Karpas-422 (cell line): ENCODE measurements at places on chromosomes 16 and 17. TPM values are rescaled to one million over a fixed set of nuclear protein-coding genes. Genes with fewer than 3 reads are reported as not detected.

MT1G gene
- not detected in 2 replicates for total RNA-seq

NECAB2 gene
- not detected in 2 replicates for total RNA-seq

KCNAB3 gene
- total RNA-seq: 5.6 and 10.0 TPM in 2 replicates

DOC2A gene
- total RNA-seq: not detected in 2 replicates

TMEM114 gene
- not detected in 2 replicates for total RNA-seq

MT4 gene
- not detected in 2 replicates for total RNA-seq

CACNB1 gene
- 9.1 and 13.6 TPM in 2 replicates for total RNA-seq

KRTAP1-1 gene
- total RNA-seq: not detected in 2 replicates

CD300H gene
- not detected in 2 replicates for total RNA-seq

GRCh38 chr17:45672301-45672700 lies 111.8 kb upstream of the CRHR1 start:
- DNase-seq: no peak
- no peak overlapping the region for H3K27ac ChIP-seq
- H3K36me3 ChIP-seq: no peaks in the 10 kb centered on the region
- H3K27me3 ChIP-seq: no peaks in the 10 kb centered on the region
- no peaks in the 10 kb centered on the region for H3K4me1 ChIP-seq
- H3K4me3 ChIP-seq: no peak overlapping the region

DNA sequence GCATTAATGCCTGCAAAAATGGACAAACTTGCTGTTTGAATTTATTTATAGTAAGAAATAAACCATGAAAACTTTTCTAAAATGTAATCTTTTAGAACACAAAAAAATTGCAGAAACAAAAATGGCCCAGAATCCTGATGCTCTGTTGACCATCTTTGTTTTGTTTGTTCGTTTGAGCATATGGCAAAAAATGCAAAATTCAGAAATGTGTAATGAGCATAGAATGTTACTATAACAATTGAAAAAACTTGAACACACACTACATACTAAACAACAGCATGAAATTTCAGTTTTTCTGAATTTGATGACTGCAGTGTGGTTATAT lies 1.1 kb upstream of the KPNA2 start:
- no peak overlapping the region for H3K27ac ChIP-seq
- DNase-seq: no peak
- H3K36me3 ChIP-seq: peaks cover 30% of the 10 kb centered on the region

- H3K4me1 ChIP-seq: no peaks in the 10 kb centered on the region
- no peak overlapping the region for H3K27ac ChIP-seq
- H3K36me3 ChIP-seq: peaks cover 62% of the 10 kb centered on the region
- no peaks in the 10 kb centered on the region for H3K27me3 ChIP-seq
- DNase-seq: no peak
- H3K4me3 ChIP-seq: no peak overlapping the region
These were observed 17.4 kb downstream of the IST1 start for GRCh38 chr16:71912534-71913275.

DNA sequence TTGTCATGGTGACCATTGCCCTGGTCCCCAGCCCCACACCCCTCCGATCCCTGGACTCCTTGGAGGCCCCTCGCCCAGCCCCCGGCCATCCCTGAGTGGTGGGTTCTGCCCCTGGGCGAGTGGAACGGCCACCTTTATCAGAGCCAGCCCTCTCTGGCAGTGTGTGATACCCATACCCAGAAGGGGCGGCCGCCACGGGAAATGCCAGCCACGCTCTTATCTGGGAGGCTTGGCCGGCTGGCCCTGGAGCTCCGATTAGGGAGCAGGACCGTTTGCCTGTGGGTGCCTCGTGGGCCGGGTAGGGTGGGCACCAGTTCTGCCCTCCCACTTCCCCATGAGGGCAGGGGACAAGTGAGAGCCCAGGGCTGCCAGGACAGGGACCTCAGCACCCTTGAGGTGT lies 58.3 kb upstream of the ZC3H18 start:
- H3K4me1 ChIP-seq: no peaks in the 10 kb centered on the region
- no peak overlapping the region for H3K4me3 ChIP-seq
- no peak for DNase-seq
- H3K36me3 ChIP-seq: no peaks in the 10 kb centered on the region
- no peak overlapping the region for H3K27ac ChIP-seq

GRCh38 chr16:17696616-17697015 lies 225.9 kb upstream of the XYLT1 start:
- no peaks in the 10 kb centered on the region for H3K27me3 ChIP-seq
- H3K4me1 ChIP-seq: no peaks in the 10 kb centered on the region
- H3K4me3 ChIP-seq: no peak overlapping the region
- DNase-seq: no peak

DNA sequence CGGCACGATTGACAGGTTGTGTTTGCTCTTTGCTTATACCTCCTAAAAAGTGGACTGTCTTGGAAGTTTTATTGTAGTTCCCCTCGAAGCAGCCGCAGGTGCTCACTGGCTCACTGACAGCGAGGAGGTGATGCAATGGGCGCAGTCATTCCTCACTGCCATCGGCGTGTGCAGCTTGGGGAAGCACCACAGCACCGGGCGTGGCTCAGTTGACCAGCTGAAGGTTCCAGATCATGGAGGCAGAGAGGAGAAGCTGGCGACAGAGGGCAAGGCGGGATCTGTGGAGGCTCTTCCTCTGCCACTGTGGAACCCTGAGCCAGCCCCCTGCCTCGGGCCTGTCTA lies 72.1 kb upstream of the TNRC6C start:
- H3K27ac ChIP-seq: no peak overlapping the region
- H3K27me3 ChIP-seq: no peaks in the 10 kb centered on the region; the same call in 1 of the 2 replicates
- H3K4me3 ChIP-seq: no peak overlapping the region
- peaks cover 48% of the 10 kb centered on the region for H3K4me1 ChIP-seq

GRCh38 chr17:40266882-40267281 lies 20.8 kb upstream of the CDC6 start:
- no peaks in the 10 kb centered on the region for H3K4me1 ChIP-seq
- H3K27me3 ChIP-seq: no peaks in the 10 kb centered on the region
- no peak for DNase-seq
- peaks cover 10% of the 10 kb centered on the region; the same call in 1 of the 2 replicates for H3K36me3 ChIP-seq
- no peak overlapping the region for H3K4me3 ChIP-seq

GRCh38 chr16:66131895-66132294 lies 234.6 kb upstream of the CDH5 start:
- no peaks in the 10 kb centered on the region for H3K27me3 ChIP-seq
- H3K4me1 ChIP-seq: no peaks in the 10 kb centered on the region
- no peaks in the 10 kb centered on the region for H3K36me3 ChIP-seq

- no peak overlapping the region for H3K4me3 ChIP-seq
- DNase-seq: no peak
- H3K27me3 ChIP-seq: no peaks in the 10 kb centered on the region
- no peaks in the 10 kb centered on the region for H3K4me1 ChIP-seq
- H3K27ac ChIP-seq: no peak overlapping the region
- no peaks in the 10 kb centered on the region for H3K36me3 ChIP-seq
These were observed 10.6 kb downstream of the FBXO39 start for GRCh38 chr17:6786618-6787017.

GRCh38 chr16:46947900-46948547 lies 25.4 kb downstream of the DNAJA2 start:
- DNase-seq: peak; percentile 89
- H3K27me3 ChIP-seq: no peaks in the 10 kb centered on the region
- H3K4me1 ChIP-seq: peaks cover 4% of the 10 kb centered on the region
- H3K27ac ChIP-seq: no peak overlapping the region
- no peaks in the 10 kb centered on the region for H3K36me3 ChIP-seq
- H3K4me3 ChIP-seq: no peak overlapping the region

DNA sequence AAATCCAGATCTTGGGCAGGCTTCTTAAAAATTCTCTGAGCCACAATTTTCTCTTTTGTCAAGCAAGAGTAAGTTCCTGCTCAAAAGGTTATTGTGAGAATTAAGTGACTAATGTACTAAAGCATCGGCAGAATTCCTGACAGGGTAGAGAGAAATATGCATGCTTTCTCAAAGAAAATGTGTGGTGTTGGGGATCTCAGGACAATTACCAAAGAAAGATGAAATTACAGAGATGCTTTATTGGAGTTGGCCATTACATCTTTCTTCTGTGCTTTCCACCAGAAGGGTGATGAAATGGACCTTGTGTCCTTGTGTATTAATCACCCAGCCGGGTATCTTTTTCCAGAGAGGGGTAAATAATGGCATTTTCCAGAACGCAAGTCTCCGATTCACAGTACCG lies 1.7 kb upstream of the USP43 start:
- H3K27ac ChIP-seq: no peak overlapping the region
- H3K36me3 ChIP-seq: no peaks in the 10 kb centered on the region
- peaks cover 16% of the 10 kb centered on the region for H3K4me1 ChIP-seq
- H3K27me3 ChIP-seq: no peaks in the 10 kb centered on the region
- no peak for DNase-seq

DNA sequence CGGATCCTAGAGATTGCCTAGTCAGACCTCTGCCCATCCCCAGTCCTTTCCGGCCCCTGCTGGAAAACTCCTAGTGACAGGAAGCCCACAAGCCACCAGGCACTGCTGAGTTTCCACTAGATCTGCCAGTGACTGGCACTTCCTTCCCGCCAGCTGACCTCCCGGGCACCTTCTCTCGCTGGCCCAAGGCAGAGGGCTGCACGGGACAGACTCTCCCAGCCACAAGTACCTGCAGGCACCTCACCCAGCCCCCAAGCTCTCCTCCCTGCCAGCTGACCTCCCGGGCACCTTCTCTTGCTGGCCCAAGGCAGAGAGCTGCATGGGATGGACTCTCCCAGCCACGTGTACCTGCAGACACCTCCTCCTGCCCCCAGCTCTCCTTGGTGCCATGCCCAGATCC lies 66.3 kb upstream of the DOC2B start:
- no peak overlapping the region for H3K27ac ChIP-seq
- no peak overlapping the region for H3K4me3 ChIP-seq
- H3K4me1 ChIP-seq: no peaks in the 10 kb centered on the region
- no peaks in the 10 kb centered on the region for H3K36me3 ChIP-seq
- DNase-seq: no peak

GRCh38 chr16:8925455-8925854 lies 38.3 kb downstream of the USP7 start:
- no peaks in the 10 kb centered on the region for H3K27me3 ChIP-seq
- no peak overlapping the region for H3K4me3 ChIP-seq
- peaks cover 41% of the 10 kb centered on the region for H3K4me1 ChIP-seq
- no peak for DNase-seq
- H3K27ac ChIP-seq: no peak overlapping the region

GRCh38 chr17:50675627-50676026 lies 32.1 kb downstream of the ANKRD40 start:
- no peak overlapping the region for H3K4me3 ChIP-seq
- H3K4me1 ChIP-seq: no peaks in the 10 kb centered on the region
- no peak overlapping the region for H3K27ac ChIP-seq
- no peaks in the 10 kb centered on the region for H3K27me3 ChIP-seq
- DNase-seq: no peak

DNA sequence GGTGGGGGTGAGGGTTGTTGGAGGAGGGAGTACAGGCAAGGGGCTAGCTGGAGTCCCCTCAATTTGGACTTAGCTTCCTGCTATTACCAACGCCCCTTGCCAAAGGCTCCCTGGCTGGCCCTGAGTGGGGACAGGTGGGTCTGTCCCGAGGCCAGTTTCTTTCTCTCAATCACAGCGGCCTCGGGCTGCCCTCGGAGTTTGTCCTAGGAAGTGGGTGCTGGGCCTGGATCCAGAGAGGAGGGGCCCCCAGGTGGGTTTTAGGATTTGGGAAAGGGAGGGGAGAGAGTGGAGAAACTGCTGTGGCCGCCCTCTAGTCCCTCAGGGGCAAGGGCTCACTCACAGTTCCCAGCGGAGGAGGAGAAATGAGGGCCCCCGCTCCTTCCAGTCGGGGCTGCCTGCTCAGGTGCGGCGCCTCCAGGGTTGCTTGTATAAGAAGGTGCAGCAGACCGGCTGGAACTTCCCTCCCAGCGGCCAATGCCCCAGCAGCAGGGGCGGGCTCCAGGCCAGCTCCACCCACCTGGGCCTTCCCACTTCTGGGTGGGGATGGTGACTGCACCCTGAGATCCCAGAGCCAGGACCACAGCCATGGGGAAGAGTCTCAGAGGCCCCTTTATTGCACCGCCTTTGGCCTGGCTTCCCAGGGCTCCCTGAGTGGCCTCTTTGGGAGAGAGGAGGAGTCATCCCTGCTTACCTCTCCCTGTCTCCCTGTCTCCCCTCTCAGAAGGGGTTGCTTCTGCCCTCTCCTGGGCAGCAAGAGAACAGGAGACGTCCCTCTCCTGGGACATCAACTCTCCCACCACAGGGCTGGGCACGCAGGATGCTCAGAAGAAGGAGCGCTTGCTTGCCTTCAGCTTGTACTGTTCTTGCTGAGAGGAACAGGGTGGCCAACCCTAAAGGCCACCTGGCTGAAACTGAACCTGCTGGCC lies 112.0 kb upstream of the SMURF2 start:
- peak; percentile 90 for DNase-seq
- H3K4me1 ChIP-seq: peaks cover 59% of the 10 kb centered on the region
- H3K27me3 ChIP-seq: no peaks in the 10 kb centered on the region

GRCh38 chr17:46869296-46869695 lies 17.9 kb downstream of the WNT9B start:
- H3K36me3 ChIP-seq: no peaks in the 10 kb centered on the region
- H3K4me1 ChIP-seq: peaks cover 10% of the 10 kb centered on the region
- H3K4me3 ChIP-seq: no peak overlapping the region
- no peak overlapping the region for H3K27ac ChIP-seq
- no peak for DNase-seq
- no peaks in the 10 kb centered on the region for H3K27me3 ChIP-seq

DNA sequence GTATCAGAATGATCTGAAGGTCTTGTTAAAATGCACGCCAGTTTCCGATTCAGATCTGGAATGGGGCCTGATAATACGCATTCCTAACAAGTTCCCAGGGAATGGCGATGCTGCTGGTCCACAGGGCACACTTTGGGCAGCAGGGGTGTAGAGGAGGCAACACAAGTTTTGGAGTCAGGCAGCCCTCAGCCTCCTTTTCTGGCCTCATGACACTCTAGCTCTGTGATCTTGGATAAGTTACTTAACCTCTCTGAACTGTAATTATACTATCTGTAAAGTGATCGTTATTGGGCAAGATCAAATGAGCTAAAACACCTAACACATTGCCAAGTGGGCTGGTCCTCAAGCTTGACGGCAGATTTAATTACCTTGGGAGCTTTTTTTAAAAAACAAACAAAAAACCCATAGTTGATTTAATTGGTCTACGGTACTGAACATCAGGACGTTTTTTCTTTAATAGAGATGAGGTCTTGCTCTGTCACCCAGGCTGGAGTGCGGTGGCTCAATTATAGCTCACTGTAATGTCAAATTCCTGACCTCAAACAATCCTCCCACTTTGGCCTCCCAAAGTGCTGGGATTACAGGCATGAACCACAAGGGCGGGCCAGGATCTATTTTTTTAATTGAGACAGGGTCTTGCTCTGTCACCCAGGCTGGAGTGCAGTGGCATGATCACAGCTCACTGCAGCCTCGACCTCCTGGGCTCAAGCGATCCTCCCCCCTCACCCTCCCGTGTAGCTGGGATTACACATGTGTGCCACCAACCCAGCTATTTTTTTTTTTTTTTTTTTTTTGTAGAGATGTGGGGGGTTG lies 10.0 kb upstream of the MRPS23 start:
- no peak for DNase-seq
- 0 out of 2 replicates have a peak, but pooled peaks cover 2% of the 10 kb centered on the region for H3K4me1 ChIP-seq
- no peaks in the 10 kb centered on the region for H3K36me3 ChIP-seq
- H3K27ac ChIP-seq: no peak overlapping the region
